GM12865 (cell line): ENCODE measurements at places on chromosomes 13 and 19.

GRCh38 chr13:99040536-99041131, 62.8 kb upstream of the DOCK9 start:
- DNase-seq: no peak

DNA sequence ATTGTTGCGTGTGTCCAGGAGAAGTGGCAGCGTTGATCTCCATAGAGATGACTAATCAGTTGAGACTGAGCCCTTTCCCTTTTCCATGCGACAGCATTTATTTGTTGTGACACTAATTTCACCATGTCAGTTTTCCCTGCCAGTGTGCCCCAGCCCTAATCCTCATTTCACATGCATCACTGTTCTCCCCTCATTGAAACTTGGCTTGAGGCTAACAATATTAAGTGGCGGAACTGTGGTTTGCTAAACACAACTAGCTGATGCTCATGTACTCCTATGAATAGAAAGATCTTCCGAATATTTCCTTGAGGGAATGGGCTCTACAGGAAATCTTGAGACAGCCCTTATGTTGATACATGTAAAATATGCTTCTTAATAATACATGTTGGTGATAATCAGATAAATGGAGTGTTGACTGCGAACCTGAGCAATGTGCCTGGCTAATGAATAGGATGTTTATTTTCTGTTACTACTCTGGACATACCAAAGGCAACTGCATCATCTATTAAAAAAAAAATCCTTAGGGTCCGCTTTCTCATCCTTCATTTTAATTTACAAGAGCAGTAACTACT, 258.6 kb downstream of the ATP8A2 start:
- DNase-seq: no peak

- DNase-seq: no peak
Observed at GRCh38 chr19:50516964-50517703, 3.4 kb upstream of the ASPDH start.

- DNase-seq: no peak
Observed at GRCh38 chr19:54041969-54042606, 21.6 kb downstream of the VSTM1 start.

- DNase-seq: no peak
Observed at GRCh38 chr13:78228211-78228610, 309.6 kb upstream of the EDNRB start.

DNA sequence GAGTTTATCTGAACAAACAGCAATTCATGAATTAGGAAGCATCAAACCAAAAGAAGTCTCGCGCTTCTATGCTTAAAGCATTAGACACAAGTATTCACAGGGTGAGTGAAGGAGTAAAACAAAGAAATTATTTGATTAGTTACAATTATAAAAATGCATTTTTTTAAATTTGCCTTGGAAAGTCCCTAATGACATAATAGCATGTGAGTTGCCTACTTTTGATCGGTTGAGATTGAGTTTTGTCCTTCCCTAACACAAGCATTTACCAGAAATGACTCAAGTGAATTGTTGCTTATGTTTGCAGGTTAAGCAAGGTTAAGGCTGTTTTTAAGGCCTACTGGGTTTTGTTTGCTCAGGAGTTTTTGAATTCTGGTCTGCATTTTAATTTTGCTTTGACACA, 389 bp upstream of the ZNF649 start:
- no peak for DNase-seq

- no peak for DNase-seq
Observed at GRCh38 chr19:12055784-12056183, 3.0 kb upstream of the ZNF878 start.

- DNase-seq: no peak
Observed at GRCh38 chr13:74571811-74572210, 437.6 kb upstream of the KLF12 start.

DNA sequence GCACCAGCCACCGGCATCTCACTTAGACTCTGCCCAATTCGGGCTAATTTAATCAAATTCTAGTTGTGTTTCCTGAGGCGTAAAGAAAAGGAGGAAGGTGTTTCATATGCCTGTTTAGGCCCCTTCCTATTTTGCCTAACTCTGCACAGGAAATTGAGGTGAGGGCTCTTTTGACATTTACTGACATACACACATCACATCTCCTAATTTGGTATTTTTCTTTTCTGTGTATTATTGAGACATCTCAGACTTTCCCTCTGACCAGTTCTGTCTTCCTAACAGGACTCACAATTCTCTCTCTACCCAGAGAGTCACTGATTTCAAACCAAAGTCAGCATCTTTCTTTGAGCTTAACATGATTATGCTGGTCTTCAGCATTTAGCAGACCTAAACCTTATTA, 7.9 kb downstream of the CEACAM3 start:
- no peak for DNase-seq

DNA sequence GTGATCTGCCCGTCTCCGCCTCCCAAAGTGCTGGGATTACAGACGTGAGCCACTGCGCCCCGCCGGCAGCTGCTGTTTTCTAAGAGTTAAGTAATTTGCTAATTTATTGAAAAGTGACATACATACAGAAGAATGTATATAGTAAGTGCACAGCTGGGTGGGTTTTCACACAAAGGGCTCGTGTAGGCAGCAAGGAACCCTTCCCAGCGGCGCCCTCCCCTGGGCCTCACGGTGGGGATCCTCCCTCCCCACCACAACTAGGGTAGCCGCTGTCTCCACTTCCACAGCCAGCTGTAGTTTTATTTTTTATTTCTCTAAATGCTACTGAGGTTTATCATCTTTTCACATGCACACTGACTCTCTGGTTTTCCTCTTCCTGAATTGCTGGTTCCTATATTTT, 64.9 kb downstream of the CRYL1 start:
- no peak for DNase-seq

GRCh38 chr13:74153316-74153715, 19.1 kb upstream of the KLF12 start:
- no peak for DNase-seq

- DNase-seq: no peak
Observed at GRCh38 chr19:23318143-23318542, 67.9 kb upstream of the ZNF724 start.

GRCh38 chr13:42684226-42684625, 97.2 kb upstream of the FAM216B start:
- no peak for DNase-seq

GRCh38 chr13:100721885-100722512, 47.4 kb upstream of the TMTC4 start:
- peak; percentile 60 for DNase-seq

DNA sequence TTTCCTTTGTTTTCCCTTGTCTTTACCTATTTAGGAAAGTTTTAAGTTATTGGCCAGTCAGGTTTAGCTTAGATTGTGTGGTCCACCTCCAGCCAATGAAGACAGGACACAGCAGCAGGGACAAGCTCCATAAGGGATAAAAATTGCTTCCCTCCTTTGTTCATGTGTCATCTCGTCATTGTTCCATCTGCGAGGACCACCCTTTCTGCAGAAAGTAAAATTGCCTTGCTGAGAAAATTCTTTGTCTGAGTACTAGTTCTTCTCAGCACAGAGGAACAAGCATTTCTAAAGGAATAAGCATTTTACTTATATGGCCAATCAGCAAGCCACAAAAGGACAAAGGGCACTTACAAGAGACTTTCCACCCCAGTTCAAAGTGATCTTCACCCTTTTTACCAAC, 11.4 kb downstream of the ZNF560 start:
- no peak for DNase-seq

DNA sequence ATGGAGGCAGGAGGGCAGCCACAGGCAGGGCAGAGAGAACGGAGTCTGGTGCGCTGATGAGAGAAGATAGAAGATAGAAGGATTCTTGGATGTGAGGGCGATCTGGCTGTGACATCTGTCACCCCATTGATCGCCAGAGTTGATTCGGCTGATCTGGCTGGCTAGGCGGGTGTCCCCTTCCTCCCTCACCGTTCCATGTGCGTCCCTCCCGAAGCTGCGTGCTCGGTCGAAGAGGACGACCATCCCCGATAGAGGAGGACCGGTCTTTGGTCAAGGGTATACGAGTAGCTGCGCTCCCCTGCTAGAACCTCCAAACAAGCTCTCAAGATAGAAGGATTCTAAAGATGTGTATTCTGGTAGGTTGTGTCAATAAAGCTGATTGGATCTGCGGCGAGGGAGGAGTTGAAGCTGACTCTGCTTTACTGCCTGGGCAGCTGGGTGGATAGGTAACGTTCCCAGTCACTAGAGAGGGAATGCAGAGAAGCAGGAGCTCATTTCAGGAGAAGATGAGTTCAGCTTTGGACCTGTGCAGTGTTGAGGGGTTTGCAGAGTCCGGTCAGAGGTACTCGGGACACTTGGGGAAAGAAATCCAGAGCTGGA, 5.1 kb downstream of the UBAC2 start:
- DNase-seq: no peak

GRCh38 chr19:41299755-41300089, 10.2 kb upstream of the CCDC97 start:
- no peak for DNase-seq

GRCh38 chr13:27353166-27353583, 71.2 kb upstream of the GTF3A start:
- DNase-seq: peak; percentile 92

DNA sequence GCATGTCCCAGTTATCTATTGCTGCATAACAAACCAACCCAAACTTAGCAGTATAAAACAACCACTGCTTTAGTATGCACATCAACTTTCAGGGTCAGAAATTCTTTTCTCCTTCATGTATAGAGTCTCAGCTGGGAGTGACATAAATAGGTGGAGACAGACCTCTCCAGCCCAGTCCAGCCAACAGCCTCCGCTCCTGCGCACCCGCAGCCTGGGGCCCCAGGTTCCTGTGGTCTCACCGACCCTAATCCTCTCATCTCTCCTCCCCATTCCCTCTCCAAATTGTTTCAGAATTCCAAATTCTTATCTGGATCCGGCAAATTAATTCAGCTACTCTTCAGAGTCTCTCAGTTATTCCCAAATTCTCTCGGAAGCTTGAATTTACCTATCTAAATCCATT, 522 bp upstream of the ATP12A start:
- DNase-seq: no peak

- DNase-seq: no peak
Observed at GRCh38 chr19:591099-591958, 1.6 kb downstream of the HCN2 start.

DNA sequence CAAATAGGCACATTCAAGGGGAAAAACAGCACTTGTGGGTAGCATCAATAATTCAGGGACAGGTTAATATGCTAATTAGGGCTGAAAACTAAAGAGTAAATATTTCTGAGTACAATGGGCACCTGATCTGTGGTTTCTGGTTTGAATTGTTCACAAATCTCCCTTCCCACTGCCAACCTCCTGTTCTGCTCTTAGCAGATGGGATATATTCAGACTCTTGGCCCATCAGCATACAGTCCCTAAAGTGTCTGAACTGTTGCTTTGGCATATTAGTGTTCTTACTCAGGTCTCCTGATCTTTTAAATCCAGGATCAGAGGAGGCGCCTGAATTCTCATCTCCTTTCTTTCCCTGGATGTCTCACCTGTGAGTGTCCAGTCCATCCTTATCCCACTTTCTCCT, 8.2 kb upstream of the LRCH1 start:
- DNase-seq: no peak

DNA sequence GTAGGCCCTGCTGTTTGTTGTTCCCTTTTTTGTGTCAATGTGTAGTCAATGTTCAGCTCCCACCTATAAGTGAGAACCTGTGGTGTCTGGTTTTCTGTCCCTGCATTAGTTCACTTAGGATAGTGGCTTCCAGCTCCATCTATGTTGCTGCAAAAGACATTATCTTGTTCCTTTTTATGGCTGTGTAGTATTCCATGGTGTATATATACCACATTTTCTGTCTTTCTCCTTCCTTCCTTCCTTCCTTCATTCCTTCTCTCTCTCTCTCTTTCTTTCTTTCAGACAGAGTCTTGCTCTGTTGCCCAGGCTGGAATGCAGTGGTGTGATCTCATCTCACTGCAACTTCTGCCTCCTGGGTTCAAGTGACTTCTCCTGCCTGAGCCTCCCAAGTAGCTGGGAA, 21.0 kb downstream of the CYP2A6 start:
- DNase-seq: no peak

DNA sequence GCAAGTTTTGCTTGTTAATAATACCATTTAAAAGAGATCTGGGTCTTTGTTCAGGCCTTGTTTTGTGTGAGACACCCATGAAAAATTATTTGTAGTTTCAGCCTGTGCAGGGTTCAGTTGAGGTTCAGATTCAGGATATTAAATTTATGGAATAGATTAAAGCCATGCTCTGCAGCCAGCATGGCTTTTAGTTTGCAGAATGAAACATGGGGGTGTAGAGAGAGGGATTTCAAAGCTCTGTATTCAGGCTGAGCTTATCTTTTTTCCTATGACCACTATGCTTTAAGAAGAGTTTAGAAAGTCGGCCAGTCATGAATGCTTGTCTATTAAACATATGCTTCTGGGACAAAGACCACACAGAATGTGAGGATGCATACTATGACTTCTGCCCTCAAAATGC, 73.6 kb downstream of the DCLK1 start:
- DNase-seq: no peak

DNA sequence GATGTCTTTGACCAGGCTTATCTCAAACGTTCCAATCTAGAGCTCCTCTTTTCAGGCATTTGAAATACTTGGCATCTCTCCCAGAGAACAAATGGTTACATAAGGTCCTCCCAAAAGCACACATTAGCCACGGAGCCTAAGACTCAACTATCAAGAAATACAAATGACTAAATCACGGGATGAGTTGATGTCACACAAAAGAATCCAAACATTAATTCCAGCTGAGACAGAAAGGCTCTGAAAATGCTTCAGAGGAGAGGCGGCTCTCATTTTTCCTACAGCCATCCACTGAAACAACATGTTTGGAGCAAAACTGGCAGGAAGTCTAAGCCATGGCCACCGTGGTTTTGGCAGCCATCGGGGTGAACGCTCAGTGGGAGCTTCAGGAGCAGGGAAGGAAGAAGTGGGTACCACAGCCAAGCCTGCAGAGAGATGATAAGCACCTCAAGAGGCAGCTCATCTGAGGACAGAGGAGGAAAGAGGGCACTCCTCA, 122.5 kb downstream of the STK24 start:
- no peak for DNase-seq

DNA sequence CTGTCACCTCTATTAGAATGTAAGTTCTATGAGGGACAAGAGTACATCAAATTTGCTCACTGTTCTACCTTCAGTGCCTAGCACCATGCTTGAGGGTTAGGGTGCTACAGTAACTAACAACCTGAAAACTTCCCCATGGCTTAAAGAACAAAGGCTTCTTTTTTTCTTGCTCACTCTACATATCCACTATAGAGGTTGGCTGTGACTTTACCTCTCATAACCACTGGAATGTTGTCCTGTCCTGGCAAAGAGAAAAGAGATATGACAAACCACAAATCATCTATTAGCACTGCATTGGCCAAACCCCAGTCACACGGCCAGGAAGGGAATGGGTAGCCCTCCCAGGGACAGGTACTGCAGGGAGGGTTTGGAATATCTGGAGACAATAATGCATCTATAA, 23.2 kb upstream of the ACOD1 start:
- no peak for DNase-seq

DNA sequence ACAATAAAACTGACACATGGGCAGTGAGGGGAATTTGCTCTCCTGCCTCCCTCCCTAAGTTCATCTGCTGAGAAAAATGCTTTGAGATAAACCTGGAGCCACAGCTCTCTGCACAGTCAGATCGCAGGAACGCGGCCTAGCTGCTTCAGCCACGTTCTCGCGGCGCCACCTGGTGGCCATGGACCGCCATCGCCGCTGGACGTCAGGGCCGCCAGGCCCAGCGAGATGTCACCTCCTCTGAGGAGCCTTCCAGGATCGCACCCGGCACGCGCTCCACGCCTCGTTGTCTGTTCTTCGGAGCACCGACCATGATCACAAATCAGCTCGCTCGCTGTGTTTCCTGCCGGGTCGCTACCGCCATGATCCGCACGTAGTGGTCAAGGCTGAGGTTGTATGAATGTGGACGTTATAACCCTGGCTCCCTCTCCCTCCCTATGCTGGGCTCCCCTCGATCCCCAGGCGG, 20.6 kb upstream of the USP29 start:
- DNase-seq: peak; percentile 26

GRCh38 chr13:46559272-46559805, 6.4 kb downstream of the LRCH1 start:
- no peak for DNase-seq
